ENCODE measurements at places on chromosomes 7 and 10.

- no peak for DNase-seq
These were observed 68.4 kb upstream of the PDCD4 start for GRCh38 chr10:110803239-110803749.

DNA sequence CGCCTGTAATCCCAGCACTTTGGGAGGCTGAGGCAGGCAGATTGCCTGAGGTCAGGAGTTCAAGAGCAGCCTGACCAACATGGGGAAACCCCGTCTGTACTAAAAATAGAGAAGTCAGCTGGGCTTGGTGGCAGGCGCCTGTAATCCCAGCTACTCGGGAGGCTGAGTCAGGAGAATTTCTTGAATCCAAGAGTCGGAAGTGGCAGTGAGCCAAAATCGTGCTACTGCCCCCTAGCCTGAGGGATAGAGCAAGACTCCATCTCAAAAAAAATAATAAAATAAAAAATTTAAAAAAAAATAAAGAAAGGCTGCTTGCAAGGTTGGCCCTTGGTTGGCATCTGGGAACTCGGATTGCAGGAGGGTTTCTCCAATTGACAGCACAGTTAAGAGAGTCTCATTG lies 221.6 kb downstream of the DGKI start:
- no peak for DNase-seq

GRCh38 chr10:103820101-103821062 lies 35.0 kb downstream of the SH3PXD2A start:
- DNase-seq = no peak

DNA sequence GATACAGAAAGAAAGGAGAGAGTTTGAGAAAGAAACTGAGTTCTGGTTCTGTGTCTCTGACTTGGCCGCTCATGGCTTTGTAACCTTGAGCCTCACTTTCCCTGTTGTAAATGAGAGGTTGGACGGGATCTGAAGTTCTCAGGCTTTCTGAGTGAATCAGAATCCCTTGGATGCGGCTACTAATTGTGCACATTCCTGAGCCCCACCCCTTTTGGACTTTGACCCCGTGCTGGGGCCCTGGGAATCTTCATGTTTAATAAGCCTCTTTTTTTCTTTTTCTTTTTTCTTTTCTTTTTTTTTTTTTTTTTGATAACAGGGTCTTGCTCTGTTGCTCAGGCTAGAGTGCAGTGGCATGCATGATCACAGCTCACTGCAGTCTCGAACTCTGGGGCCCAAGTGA lies 26.9 kb downstream of the SLC25A28 start:
- no peak for DNase-seq

DNA sequence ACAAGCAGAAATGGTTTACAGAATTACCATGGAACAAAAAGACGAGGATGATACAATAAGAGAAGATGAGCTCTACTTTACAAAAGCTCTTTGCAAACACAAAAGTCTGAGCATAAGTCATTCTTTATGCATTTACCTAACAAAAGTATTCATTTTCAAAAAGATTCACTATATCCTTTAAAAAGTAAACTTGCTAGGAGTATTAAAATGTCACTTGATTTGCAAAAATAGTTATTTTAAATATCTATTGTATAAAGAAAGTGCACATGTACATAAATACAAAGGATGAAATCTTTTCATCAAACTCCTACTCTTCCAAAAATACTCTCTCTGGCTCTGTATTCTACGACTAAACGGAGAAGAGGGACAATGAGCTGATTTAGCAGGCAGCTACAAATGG lies 146.4 kb upstream of the STEAP1 start:
- DNase-seq = no peak

DNA sequence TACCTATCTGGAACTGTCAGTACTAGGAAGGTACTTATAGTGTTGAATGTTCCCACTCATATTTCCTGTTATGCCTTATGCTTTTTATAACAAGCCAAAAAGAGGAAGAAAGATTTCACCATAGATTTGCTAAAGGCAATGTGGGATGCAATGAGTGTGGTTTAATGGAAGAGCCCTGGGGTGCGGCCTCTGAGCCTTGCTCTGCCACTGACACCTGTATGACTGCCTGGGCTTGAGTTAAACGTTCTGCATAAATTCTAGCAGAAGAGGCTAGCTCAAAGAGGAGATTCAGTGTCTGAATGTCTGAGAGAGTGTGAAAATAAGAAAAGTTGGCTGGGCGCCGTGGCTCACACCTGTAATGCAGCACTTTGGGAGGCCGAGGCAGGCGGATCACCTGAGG lies 143.8 kb downstream of the TPST1 start:
- no peak for DNase-seq

DNA sequence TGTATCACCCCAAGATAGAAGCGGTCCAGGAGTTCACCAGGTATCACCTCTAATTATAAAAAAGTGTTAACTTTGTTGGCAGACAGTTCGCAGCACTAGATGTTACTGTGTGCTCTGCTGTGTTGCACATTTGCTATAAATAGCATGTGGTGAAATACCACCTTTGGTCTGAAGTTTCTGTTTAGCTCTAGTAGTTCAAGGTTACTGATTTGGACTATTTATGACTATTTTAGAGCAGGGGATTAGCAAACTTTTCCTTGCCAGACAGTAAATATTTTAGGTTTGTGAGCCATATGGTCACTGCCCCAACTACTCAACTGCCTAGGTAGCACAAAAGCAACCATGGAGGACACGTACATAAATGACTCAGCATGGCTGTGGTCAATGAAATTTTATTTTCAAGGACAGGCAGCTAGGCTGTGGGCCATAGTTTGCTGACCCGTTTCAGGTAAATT lies 16.5 kb downstream of the DENND10 start:
- DNase-seq = no peak

- no peak for DNase-seq
These were observed 900 bp upstream of the MICALL2 start for GRCh38 chr7:1459920-1460820.

- DNase-seq = no peak
These were observed 20.7 kb downstream of the ZNF107 start for GRCh38 chr7:64686493-64687184.

DNA sequence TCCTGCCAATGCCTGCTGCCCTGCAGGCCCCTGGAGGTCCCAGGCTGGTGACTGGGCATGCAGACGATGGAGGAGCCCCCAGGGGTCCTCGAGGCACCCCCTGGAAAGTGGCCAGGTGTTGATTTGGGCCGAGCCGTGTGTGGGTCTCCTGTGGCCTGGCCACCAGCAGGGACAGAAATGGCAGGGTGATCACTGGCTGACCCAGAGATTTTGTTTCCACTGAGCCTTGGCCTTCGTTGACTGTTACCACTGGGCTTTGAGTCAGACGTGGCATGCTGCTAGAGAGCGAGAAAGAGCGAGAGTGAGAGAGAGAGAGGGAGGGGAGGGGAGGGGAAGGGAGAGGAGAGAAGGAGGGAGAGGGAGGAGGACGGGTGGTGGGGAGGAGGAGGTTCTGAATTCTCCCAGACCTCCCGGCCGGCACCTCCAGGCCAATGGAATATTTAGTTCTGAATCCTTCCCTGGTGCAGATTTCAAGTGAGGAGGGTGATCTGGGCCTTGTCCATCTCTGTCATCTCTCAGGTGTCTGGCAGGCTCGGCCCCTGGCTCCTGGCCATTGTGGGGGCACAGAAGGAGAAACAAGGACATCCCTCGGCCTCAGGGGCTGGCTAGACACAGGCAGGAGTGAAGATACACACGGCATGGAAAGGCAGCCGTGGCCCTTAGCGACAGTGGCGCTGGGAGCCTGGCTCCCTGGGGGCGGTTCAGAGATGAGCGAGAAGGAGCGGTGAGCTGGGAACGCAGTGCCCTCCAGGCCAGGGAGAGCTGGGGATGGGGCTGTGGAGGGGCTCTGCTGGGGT lies 58.2 kb downstream of the GLRX3 start:
- no peak for DNase-seq

GRCh38 chr7:115230882-115231571 lies 309.1 kb downstream of the MDFIC start:
- peak; percentile 57 for DNase-seq

DNA sequence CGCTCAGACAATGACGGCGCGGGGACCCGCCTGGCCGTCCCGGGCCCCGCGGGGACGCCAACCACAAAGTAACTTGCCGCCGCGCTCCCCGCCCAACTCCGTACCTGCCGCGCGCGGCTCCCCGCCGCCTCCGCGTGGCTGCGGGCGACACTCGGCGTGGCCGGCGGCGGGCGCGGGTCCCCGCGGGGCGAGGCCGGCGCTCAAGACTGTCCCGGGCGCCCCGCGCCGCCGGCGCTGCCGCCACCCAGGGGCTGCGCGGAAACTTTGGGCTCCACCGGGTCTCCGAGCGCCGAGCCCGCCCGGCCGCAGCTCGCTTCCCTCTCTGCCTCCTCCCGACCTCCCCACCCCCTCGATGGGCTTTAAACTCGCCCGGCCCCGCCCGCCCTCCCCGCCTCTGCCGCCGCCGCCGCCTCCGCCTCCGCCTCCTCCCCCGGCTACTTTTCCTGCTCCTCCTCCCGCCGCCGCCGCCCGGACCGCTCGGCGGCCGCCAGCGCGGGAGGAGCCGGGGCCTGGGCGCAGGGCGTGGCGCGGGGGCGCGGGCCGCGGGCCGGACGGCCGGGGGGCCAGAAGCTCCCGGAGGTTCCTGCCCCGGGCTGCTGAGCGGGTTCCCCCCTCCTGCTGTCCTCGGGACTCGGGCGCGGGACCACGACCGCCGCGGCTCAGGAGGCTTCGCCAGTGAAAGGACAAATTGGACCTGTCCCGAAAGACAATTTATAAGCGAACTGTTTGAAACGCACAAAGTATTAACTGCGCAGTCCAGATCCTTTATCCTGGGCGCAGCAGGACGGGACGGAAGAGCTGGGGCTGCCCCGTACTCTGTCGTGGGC lies 10.6 kb upstream of the GRB10 start:
- peak; percentile 23 for DNase-seq

GRCh38 chr10:75932921-75933320 lies 501.5 kb downstream of the LRMDA start:
- DNase-seq = no peak

GRCh38 chr10:85598646-85599045 lies 767.9 kb downstream of the GRID1 start:
- no peak for DNase-seq

DNA sequence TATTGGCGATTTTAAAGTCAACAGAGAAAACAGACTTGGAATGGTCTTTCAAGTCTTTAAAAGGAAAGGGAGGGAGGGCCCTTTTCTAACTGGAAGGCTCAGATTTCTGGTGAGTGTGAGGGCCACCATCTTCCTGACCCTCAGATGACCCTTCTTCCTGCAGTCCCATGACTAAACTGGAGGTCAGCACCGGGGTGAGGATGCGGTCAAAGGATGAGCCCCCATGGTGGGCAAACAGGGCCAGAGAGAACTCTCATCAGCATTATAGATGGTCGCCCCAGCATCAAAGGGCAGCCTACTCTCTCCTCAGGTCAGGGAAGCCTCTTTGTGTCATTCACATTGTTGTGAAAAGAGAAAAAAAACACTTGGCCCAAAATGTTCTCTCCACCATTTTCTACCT lies 219.2 kb downstream of the LRMDA start:
- DNase-seq = no peak

DNA sequence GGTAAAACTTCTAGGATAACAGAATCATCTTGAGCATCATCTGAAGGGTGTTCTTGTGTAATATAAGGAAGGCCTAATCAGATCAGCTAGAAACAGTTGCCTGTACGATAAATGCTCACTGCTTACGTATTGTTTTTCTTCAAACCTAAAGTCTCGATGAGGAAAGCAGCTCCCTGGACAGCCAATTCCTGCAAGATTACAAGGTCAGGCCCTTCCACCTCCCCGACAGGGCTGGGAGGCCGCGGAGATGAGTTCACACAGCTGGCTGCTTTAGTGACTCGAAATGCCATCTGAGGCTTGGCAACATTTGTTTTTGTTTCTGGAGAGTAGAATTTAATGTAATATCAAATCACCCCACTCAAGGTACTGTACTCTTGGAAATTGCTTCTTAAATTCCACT lies 95.1 kb upstream of the PFKP start:
- DNase-seq = no peak

- no peak for DNase-seq
These were observed 916.4 kb downstream of the LRMDA start for GRCh38 chr10:76347832-76348231.

GRCh38 chr7:50304129-50304910 lies at the start of gene IKZF1:
IKZF1 (plus strand) TSS chr7:50304716; CDS start chr7:50319062, 14,346 bp downstream.
- DNase-seq = no peak

- no peak for DNase-seq
These were observed 59.1 kb upstream of the SMNDC1 start for GRCh38 chr10:110363572-110364411.

GRCh38 chr7:1086588-1087464 lies 1.1 kb upstream of the GPER1 start:
- peak; percentile 56 for DNase-seq

- DNase-seq = no peak
These were observed 301.7 kb downstream of the TCERG1L start for GRCh38 chr10:131009791-131010190.

- no peak for DNase-seq
These were observed 13.7 kb downstream of the MYL10 start for GRCh38 chr7:101615446-101615845.

GRCh38 chr10:31120392-31120791 lies 88.7 kb upstream of the ZNF438 start:
- DNase-seq = no peak

DNA sequence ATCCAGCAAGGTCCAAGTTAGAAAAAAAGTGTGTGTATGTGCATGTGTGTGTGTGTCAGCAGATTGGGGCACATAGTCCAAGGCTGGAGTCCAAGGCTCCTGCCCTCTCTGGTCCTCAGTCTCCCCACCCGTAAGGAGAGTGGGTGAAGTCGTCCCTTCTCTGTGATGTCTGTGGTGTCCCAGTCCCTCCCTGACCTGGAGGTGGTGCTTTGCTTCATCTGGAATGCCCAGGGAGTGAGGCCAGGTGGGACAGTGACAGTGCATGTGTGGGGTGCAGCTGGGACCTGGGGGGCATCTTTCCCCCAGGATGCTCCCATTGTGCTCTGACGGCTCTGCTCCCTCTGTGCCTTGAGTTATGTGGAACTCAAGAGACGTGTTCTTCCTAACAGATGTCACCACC lies 18.0 kb downstream of the AQP1 start:
- no peak for DNase-seq

DNA sequence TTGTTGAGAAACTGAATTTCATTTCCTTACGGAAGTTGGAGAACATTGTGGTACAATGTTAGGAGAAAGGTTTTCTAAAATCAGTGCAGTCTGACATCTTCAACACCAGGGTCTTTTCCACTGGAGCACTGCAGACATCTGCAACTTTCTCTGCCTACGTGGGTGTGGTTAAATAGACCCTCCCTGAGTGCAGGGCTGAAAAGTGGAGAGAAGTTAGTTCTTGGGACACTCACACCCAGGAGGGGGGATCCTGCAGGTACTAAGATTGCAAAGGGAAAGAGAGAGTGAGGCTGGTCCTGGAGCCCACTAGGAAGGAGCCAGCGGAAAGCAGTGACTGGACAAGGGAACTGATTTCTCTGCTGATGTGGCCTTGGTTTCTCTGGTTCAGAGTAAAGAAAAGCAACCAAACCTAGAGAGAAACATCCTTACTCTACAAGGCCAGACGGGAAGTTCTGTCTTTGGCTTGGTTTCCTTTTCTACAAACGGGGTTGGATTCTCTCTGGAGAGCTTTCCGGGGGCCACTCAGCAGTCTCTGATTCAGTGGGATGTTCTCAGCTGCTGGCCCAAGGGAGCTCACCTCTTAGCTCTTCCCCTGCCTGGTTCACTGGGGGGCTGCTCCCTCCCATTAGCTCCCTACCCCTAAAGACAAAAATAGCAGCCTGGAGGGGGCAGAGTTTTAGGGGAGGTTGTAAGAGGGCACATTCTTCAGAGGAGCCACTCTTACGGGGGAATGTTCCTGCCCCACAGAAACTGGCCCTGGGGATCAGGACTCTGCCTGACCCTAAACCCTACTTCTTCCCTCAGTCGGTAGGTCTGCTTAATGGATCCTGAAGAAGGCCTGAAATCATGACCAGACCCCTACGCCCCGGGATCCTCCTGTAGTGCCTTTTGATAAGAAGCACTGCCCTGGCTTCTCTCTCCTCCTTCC lies 2.7 kb downstream of the UPP1 start:
- DNase-seq = no peak

Measured in amniotic stem cell (primary cell).